ENCODE measurements at places on chromosomes 12 and 14.

- no peak for DNase-seq
These were observed 91.8 kb downstream of the DUSP16 start for GRCh38 chr12:12470751-12471306.

DNA sequence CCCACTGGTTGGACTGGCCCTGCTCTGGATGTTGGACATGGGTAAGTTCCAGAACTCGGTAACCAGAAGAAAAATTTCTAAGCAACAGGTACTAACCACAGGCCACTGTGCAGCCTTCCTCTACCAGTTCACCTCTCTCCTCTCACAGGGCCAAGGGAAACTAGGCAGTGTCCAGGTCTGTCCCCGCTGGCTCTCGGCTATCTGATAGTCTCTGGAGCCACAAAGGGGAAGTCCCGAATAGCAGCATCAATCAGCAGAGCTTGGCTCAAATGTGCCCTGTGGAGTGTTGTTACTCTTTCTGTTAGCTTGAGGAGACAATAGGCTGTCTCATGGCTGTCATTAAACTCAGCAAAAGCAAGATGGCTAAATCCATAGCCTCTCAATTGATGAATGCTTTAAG lies 73.2 kb downstream of the TSPAN11 start:
- DNase-seq = no peak

DNA sequence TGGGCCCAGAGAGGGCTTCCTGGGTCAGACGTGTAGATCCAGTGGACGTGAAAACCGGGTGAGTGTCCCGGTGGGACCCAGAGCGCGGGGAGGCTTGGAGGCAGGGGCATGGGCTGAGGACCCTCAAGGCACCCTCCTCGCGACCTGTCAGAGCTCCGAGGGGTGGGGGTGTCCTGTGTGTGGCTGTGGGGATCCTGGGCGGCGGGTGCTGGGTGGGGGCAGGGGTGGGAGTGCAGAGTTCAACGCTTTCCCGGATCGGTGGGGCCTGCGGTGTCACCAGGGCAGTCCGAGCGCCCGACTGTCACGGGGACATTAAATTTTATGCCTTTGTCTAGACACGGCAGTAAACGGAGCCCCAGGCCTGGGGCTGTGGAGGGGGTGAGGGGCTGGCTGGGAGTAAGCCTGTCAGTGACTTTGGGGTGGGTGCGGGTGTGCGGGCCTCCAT lies 1.0 kb downstream of the TMEM121 start:
- DNase-seq = no peak

- no peak for DNase-seq
These were observed 27.1 kb upstream of the TMTC2 start for GRCh38 chr12:82659343-82660207.

GRCh38 chr12:80272387-80272915 lies 171.6 kb upstream of the PTPRQ start:
- no peak for DNase-seq

DNA sequence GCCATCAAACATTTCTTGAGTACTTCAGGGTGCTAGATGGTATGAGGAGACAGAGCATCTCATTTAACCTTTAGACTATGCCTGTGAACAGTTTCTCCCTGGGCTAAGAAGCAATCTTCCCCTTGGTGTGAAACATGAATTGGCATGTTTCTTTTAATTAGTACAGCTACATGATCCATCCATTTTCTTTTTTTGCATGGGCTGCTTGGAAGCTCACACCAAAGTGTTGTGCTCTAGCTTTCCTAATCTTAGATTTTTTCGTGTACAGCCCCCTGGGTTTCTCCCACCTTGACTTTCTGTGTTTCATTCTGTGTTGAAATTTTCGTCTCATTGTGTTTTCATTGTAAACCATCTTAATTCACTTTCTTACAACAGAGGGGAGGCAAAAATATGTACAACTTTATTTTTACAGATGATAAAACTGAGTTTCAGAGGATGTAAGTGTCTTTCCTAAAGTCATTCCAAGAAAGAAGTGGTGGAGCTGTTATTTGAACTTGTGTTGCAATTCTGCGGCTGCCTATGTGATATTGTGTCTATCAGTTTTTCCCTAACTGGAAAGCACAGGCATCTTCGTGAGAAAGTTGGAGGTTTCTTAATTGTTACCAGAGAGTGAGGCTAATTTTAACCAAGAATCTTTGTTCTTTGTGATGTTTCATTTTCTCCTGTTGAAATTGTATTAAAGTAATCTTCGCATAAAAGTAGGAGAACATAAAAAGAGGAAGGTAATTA lies 64.5 kb downstream of the DAAM1 start:
- no peak for DNase-seq

GRCh38 chr12:94092516-94093241 lies 55.7 kb upstream of the PLXNC1 start:
- no peak for DNase-seq

DNA sequence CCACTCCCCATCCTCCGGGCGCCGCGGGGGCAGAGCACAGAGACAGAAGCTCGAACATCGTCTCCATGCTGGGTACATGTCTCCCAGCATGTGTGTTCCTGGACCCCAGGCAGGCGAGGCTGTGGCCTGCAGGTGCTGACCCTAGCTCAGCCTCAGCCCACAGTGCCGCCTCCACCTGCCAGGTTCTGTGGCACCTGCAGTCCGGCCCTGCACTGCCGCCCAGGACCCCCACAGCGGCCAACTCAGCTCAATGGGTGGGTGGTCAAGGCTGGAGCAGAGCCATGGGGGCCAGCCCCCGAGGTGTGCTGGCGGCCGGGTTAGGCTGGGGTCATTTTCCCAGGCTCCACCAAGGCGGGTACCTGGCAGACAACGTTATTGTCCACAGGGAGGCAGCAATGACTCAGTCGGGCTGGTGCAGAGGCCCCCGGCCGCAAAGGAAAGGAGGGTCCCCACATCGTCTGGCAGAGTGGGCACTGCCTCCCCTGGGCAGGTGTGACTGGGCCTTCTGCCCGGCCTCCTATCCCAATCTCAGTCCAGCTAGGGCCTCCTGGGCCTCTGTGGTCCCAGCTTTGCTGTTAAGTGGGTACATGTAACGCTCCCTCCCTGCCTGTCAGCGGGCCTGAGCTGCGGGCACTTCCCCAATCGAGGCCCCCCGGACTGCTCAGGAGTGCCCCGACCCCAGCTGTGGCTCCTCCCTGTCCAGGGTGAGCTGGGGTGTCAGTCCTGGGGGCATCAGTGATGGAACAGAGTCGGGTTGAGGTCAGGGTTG lies 20.2 kb upstream of the NUDT14 start:
- DNase-seq = no peak

DNA sequence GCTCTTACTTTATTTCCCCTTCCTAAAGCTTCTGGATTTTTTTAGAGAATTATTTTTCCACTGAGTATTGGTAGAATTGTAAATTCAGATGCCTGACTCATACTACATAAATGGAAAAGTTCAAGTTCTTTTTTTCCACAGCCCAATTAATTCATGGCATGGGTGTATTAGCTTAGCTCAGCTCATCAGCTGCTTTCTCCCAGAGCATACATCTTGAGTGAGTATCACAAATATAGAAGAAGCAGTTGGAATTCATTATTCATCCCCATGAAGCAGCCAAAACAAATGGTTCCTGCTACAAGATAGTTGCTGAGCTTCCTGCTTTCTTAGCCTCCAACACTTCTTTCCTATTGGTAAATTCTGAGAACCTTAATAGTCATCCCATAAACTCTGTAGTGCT lies 105.1 kb downstream of the C12orf50 start:
- no peak for DNase-seq

DNA sequence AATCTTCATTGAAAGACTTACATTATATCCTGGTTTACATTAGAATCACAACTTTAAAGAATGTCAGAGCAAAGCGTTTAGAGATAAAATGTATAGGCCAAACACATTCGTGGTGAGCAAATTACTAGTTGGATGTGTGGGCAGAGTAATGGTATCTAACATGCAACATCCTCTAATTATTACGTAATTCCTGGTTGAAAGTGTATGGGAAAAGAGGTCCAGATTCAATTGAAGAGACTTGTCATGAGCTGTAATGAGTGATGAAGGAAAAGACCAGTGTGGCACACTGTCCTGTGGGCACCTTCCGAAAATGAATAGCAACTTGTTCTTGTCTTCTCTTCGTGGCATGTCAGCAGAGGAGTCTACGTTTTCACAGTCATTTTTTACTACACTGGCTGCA lies 192.8 kb downstream of the LRIG3 start:
- no peak for DNase-seq

DNA sequence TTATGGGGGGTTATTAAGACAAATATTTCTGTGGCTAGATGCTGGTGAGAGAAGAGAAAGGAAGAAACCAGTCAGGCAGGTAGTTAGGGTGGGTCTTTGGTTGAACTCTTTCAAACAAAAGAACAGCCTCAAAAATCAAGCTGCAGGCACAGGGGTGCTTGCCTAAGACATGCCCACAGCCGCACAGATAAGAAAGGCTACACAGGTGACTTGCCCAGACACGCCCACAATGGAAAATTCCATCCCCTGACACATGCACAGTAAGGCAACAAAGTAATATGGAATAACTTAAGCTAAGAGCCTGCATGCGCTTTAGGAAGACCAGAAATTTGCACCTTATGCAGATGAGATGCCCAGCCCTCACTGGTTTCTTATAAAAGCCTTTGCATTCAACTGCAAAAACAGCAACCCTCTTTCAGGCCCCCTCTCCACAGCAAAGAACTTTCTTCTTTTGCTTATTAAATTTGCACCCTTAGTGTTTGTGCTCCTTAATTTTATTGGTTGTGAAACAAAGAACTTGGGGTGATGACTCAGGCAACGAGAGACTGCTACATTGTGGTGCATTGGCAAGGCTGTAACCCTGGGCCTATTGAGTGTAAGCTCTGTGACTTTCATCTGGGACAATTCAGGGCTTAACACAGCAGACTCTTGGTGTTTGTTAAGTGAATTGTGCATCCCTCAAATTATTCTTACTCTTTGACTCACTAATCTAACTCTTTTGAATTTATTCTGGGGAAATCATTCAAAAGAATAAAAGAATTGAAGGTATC lies 149.4 kb downstream of the RPAP3 start:
- DNase-seq = no peak

- DNase-seq = peak; percentile 58
These were observed 771 bp upstream of the AVPR1A start for GRCh38 chr12:63151623-63152320.

DNA sequence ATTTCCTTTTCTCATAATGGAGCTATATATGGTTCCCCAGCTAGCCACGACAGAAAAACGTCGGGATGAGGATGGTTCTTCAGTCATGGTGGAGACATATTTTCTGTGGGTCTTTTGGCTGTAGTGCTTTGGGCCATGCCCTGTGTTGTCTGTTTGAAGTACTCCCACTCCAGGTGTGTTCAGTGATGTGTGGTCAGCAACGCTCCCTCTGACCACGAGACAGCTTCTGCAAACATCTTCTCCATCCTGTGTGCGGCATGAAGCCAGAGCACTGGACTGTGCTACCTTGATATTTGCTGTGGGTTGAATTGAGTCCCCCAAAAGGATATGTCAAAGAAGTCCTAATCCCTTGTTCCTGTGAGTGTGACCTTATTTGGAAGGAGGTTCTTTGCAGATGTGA lies 931.2 kb downstream of the NRXN3 start:
- DNase-seq = no peak

- no peak for DNase-seq
These were observed 35.3 kb downstream of the KICS2 start for GRCh38 chr12:64186789-64187188.

- DNase-seq = no peak
These were observed 1.1 kb upstream of the SDSL start for GRCh38 chr12:113420996-113421595.

DNA sequence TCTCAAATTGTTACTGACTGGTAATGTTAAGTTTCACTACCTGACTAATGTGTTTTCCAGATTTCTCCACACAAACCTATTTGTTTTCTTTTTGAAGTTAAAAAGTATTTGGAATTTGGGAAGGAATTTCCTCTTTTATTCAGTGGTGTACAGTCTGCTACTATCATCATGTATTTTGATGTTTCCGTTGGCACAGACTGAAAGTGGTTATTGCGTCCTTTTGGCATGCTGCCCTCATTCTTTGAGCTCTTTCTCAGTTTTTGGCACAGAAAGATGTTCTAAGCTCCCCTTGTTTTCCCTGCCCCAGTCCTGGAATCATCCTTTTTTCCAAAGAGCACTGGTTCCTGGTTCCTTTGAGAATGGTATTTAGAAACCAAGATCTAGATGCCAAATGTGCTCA lies 31.4 kb upstream of the RTRAF start:
- no peak for DNase-seq

- no peak for DNase-seq
These were observed 119.3 kb downstream of the NTN4 start for GRCh38 chr12:95671265-95671664.

- no peak for DNase-seq
These were observed 47.0 kb downstream of the SIX1 start for GRCh38 chr14:60602291-60602690.

- peak; percentile 90 for DNase-seq
These were observed 16.2 kb downstream of the PYGL start for GRCh38 chr14:50928002-50928635.

DNA sequence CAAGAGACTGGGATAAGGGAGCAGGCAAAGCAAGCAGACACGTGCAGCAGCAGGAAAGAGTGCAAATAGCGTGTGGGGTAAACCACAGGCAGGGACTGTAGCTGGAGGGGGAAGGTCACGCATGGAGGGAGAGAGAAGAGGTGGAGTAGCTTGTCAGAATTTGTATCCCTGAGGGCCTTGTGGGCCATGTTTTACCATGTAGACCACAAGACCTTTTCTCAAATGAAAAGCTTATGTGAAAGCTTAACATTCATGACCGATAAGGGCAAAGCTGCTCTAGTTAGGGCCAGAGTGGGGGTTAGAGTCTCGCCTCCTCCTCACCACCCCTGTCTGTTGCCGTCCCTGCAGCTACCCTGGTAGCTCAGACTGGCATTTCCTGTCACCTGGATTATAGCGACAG lies 152.9 kb upstream of the E2F7 start:
- DNase-seq = no peak

GRCh38 chr12:128114485-128114884 lies 152.5 kb upstream of the TMEM132C start:
- no peak for DNase-seq

DNA sequence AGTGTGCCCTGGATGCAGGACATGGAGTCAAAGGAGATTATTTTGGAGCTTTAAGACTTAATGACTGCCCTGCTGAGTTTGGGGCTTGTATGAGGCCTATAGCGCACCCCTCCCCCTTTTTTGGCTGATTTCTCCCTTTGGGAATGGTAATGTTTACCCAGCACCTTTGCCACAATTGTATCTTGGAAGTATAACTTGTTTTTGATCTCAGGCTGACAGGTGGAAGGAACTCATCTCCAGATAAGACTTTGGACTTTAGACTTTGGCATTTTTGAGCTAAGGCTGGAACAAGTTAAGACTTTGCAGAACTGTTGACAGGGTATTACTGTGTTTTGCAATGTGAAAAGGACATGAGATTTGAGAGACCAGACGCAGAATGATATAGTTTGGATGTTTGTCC lies 110.5 kb downstream of the DERA start:
- no peak for DNase-seq

GRCh38 chr12:96132819-96133218 lies 61.4 kb upstream of the ELK3 start:
- DNase-seq = no peak

- no peak for DNase-seq
These were observed 14.4 kb downstream of the SDSL start for GRCh38 chr12:113436586-113436985.

- DNase-seq = no peak
These were observed 336.8 kb downstream of the NAV3 start for GRCh38 chr12:78167510-78167909.
